ENCODE measurements at places on chromosomes 7 and 10. TPM values are rescaled to one million over a fixed set of nuclear protein-coding genes. Genes with fewer than 3 reads are reported as not detected.

Gene CLDN3
- 30.3 TPM for total RNA-seq

Gene URGCP
- 24.1 TPM for total RNA-seq

DNA sequence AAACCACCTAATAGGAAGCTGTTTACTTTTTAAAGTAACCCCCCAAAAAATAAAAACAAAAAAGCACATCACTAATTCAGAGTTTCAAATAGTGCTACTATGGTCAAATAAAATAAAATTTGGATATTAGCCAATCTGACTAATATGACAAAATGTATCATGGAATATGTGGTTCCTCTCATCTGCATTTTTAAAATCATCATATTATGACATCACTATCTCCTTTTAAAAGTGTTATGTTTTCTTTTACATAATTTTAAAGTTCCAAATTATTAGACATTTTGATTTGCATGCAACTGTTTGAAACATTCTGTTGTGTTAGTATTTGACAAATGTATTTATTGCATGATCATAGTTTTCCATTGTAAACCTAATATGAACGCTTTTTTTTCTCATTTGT lies 110.4 kb downstream of the AASS start:
- H3K4me3 ChIP-seq = no peak overlapping the region
- H3K36me3 ChIP-seq = no peaks in the 10 kb centered on the region
- no peaks in the 10 kb centered on the region for H3K4me1 ChIP-seq
- no peaks in the 10 kb centered on the region for H3K27me3 ChIP-seq
- H3K27ac ChIP-seq = no peak overlapping the region

- DNase-seq = no peak
- H3K27ac ChIP-seq = no peak overlapping the region
- H3K27me3 ChIP-seq = no peaks in the 10 kb centered on the region
- H3K36me3 ChIP-seq = no peaks in the 10 kb centered on the region
Observed at GRCh38 chr7:132319481-132319880, 256.8 kb downstream of the PLXNA4 start.

GRCh38 chr7:132109769-132110168 lies 466.5 kb downstream of the PLXNA4 start:
- no peak overlapping the region for H3K27ac ChIP-seq
- H3K36me3 ChIP-seq = no peaks in the 10 kb centered on the region
- no peaks in the 10 kb centered on the region for H3K27me3 ChIP-seq
- DNase-seq = no peak

- no peaks in the 10 kb centered on the region for H3K27me3 ChIP-seq
- H3K36me3 ChIP-seq = no peaks in the 10 kb centered on the region
- H3K4me3 ChIP-seq = no peak overlapping the region
Observed at GRCh38 chr7:66348531-66348930, 143.4 kb downstream of the TPST1 start.

DNA sequence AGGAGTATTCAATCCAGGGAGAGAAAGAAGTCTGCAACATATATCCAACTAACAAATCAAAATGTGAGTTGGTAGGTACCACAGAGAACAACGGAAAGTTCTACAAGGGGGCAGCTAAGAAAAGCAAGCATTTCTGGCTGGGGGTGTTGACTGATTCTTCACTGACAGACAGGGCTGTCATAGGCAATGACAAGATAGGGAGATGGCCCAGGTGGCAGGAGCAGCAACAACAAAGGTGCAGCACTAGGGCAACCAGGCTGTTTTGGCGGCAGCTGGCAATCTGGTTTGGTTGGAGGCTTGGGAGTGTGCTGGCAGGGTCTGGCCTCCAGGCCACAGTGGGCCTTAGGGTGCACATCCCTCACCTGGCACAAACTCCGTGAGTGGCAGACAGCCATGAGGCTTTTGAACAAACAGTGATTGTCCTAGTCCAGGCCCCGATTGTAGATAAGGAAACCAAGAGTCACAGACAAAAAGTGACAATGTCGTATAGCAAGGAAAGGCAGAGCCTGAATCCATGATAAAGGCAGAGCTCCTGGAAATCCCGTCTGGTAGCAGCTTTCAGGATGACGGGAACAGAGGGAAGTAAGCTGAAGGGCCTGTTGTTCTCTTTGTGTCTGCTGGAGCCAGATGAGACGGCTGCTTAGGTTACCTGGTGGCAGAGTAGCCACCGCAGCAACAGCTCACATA lies 28.4 kb downstream of the DPCD start:
- H3K36me3 ChIP-seq = peaks cover 45% of the 10 kb centered on the region
- DNase-seq = no peak
- no peak overlapping the region for H3K27ac ChIP-seq
- H3K4me3 ChIP-seq = no peak overlapping the region
- no peaks in the 10 kb centered on the region for H3K27me3 ChIP-seq
- no peaks in the 10 kb centered on the region for H3K4me1 ChIP-seq

Gene PTEN
- 132 TPM for total RNA-seq

DNA sequence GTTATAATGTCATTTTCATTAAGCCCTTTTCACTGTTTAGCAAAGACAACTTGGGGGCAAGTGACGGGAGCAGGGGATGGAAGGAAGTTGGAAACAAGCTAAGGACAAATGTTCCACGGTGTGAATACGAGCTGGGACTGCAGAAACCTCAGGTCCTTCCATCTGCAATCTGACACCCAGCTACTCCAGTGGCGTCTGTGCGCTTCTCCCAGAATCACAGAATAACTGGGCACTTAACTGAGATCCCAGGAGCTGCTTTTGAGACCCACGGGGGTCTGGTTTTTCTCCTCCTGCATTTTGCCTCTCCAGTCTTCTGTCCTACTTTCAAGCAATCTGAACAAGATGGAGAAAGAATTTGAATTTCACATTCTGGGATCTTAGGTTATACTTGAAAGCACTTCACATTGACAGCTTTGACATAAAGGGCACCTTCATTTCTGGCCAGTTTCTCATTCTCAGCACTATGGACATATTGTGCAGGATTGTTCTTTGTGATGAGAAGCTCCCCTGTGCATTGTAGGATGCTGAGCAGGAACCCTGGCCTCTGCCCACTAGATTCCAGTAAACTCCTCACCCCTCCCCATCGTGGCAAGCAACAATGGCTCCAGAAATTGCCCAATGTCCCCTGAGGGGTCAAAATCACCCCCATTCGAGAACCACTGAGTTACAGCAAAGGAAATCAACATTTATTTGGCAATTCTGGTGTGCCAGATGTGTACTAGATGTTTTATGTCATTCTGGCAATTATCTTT lies 194.1 kb downstream of the CACNB2 start:
- no peak for DNase-seq
- H3K36me3 ChIP-seq = no peaks in the 10 kb centered on the region
- no peak overlapping the region for H3K4me3 ChIP-seq

DNA sequence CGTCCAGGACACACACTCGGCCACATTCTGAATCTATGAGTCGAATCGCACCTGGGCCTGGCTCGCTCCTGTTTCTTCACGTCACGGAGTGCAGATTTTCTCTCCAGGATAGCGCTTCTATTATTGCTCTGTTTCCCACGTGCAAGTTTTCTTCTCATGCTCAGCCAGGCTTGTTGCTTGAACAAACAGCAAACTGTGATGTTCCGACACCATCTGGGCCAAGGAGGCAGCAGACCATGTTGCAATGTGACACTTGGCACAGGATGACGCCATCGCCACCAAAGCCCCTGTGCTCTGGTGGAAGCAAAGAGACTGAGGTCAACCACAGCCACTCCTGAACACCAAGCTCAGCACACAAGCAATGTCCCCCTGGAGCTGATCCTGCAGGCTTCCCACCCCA lies 507.1 kb upstream of the ADARB2 start:
- H3K27me3 ChIP-seq = no peaks in the 10 kb centered on the region
- no peak for DNase-seq
- H3K4me1 ChIP-seq = no peaks in the 10 kb centered on the region
- H3K27ac ChIP-seq = no peak overlapping the region

GRCh38 chr10:119396008-119396708 lies 146.4 kb downstream of the RGS10 start:
- H3K27me3 ChIP-seq = no peaks in the 10 kb centered on the region
- H3K27ac ChIP-seq = peak overlapping the region; percentile 85
- no peak for DNase-seq
- no peak overlapping the region for H3K4me3 ChIP-seq
- H3K36me3 ChIP-seq = peaks cover 9% of the 10 kb centered on the region

DNA sequence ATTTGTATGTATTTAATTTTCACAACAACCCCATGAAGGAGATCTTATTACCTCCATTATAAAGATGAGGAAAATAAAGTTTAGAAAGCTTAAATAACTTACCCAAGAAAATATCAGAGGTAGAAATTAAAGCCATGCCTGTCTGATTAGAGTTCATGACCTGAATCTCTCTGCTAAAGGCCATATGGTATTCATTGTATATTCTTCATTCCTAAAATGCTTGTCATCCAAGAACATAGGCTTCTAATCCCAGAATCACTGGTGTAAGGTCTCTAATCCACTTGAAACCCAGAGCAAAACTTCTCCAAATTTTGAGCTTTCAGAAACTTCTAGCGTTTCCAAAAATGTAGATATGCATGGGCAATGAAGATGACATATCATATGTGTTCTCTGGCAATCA lies 72.3 kb upstream of the YAE1 start:
- H3K36me3 ChIP-seq = no peaks in the 10 kb centered on the region
- no peaks in the 10 kb centered on the region for H3K4me1 ChIP-seq
- no peak overlapping the region for H3K4me3 ChIP-seq
- DNase-seq = no peak
- no peaks in the 10 kb centered on the region for H3K27me3 ChIP-seq

- H3K27me3 ChIP-seq = no peaks in the 10 kb centered on the region
- H3K36me3 ChIP-seq = no peaks in the 10 kb centered on the region
- H3K4me1 ChIP-seq = no peaks in the 10 kb centered on the region
- H3K4me3 ChIP-seq = no peak overlapping the region
Observed at GRCh38 chr10:126060261-126060931, 164.0 kb downstream of the FANK1 start.

GRCh38 chr10:119640384-119640783 lies 10.8 kb upstream of the BAG3 start:
- DNase-seq = no peak
- no peaks in the 10 kb centered on the region for H3K27me3 ChIP-seq
- H3K27ac ChIP-seq = no peak overlapping the region

- H3K4me3 ChIP-seq = no peak overlapping the region
- no peaks in the 10 kb centered on the region for H3K27me3 ChIP-seq
- H3K4me1 ChIP-seq = no peaks in the 10 kb centered on the region
Observed at GRCh38 chr10:10902951-10903350, 114.7 kb upstream of the CELF2 start.

- no peaks in the 10 kb centered on the region for H3K27me3 ChIP-seq
- H3K4me3 ChIP-seq = no peak overlapping the region
- no peaks in the 10 kb centered on the region for H3K4me1 ChIP-seq
- no peak for DNase-seq
Observed at GRCh38 chr7:19368491-19368925, 223.3 kb upstream of the FERD3L start.

DNA sequence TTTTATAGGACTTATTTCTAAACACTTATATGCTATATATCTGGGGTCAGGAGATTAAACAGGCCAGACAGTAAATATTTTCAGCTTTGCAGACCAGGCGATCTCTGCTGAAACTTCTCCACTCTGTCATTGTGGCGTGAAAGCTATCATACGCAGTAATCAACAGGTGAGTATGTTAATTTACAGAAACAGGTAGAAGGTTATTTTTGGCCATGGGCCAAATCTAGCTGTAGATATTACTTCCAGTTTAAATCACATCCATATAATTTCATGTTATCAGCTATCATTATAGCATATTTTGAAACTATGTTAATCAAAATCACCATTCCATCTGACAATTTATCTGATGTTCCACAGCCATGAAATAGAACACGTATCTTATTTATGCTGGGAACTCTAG lies 67.8 kb downstream of the GPR37 start:
- no peak for DNase-seq
- no peak overlapping the region for H3K4me3 ChIP-seq
- H3K27me3 ChIP-seq = no peaks in the 10 kb centered on the region
- no peak overlapping the region for H3K27ac ChIP-seq
- H3K4me1 ChIP-seq = no peaks in the 10 kb centered on the region

All from upper lobe of left lung (tissue), 6 donors.